ENCODE measurements at places on chromosomes 1 and 21.

DNA sequence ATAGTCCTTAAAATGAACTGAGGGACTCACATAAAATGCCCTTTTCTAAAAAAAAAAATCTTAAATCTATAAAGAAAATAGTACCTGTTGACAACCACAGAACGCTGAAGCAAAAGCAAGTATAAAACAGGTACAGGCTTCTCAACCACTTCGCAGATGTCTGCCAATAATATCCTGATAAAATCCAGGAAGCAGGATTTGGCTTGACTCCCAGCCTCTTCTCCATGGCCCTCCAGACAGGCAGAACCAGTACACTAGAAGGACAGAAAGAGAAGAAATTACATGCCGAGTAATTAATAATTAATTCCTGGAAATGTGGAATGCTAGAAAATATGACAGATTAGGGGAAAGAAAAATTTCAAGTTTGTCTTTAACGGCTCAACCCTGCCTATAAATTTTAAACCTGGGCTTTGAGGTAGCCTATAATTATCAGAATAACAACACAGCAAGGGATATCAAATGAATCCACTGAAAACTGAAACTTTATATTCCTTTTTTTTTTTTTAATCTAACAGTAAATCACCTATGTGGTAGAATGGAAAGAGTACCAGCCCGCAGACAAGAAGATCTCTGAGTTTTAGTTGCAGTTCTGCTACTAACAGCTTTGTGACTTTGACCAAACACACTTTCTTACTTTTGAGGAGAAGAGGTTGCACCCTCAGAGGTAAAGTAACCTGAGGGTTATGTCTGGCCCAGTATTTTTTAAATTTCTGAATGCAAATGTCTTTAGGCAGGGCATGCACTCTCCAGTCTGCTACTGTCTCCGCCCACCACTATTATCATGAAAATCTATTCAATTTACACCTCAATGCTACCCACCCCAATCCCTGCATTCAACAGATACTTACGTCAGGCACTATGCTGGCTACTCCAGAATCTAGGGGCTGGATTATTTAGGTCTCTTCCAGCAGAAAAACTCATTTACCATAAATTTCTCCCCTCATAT is 2.7 kb downstream of the KIAA0319L start:
- DNase-seq = no peak

DNA sequence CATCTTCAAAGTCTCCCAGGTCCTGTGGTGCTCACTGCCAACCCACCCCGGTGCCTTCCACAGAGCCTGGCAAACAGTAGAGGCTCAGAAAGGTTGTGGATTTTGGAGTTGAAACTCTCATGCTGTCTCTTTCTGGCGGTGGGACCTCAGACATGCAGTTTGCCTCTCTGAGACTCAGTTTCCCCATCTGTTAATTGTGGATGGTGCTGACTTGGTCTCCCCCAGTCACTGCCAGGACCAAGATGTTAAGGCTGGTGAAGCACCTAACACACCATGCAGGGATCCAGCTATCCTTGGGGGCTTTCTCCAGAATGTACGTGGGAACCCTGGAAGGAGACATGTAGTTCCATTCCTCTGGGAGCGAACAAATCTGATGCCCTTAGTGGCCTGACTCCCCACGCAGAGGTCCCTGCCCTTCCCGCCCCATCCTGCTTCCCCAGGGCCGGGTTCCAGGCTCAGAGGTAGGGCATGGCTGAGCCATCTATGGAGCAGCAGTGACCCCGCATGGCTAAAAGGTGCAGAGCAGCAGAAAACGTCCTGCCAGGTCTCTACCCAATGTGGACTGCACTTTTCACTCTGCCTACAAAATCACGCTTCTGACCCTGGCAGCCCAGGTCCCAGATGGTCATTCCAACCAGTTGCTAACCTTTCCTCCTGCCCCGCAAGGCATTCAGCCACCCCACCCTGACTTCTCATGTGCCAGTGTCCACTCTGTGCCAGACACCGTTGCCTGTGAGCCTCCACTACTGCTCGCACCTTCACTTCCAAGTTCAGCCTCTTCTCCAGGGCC is 9.2 kb upstream of the TTC22 start:
- DNase-seq = peak; percentile 68

DNA sequence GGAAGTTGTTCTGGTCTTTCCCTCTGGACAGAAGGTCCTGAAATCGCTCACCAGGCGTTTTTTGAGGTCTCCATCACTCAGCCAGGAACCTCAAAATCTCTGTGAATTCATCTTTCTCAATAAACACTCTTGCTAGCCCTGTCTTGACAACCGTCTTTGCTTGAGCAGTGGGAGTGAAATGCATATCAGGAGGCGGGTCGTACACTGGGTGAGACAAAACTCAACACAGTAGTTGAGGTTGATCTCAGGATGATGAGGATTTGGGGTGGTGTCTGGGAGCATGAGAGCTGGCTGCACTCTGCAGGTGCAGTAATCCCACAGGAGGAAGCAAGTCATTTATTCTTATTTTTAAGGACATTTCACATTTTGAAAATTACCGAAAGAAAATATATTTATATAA is 1.9 kb downstream of the GPR25 start:
- no peak for DNase-seq

GRCh38 chr1:168786476-168787330 is 57.7 kb upstream of the DPT start:
- DNase-seq = no peak

- no peak for DNase-seq
These were observed 292.5 kb downstream of the TTLL7 start for GRCh38 chr1:83706354-83706938.

DNA sequence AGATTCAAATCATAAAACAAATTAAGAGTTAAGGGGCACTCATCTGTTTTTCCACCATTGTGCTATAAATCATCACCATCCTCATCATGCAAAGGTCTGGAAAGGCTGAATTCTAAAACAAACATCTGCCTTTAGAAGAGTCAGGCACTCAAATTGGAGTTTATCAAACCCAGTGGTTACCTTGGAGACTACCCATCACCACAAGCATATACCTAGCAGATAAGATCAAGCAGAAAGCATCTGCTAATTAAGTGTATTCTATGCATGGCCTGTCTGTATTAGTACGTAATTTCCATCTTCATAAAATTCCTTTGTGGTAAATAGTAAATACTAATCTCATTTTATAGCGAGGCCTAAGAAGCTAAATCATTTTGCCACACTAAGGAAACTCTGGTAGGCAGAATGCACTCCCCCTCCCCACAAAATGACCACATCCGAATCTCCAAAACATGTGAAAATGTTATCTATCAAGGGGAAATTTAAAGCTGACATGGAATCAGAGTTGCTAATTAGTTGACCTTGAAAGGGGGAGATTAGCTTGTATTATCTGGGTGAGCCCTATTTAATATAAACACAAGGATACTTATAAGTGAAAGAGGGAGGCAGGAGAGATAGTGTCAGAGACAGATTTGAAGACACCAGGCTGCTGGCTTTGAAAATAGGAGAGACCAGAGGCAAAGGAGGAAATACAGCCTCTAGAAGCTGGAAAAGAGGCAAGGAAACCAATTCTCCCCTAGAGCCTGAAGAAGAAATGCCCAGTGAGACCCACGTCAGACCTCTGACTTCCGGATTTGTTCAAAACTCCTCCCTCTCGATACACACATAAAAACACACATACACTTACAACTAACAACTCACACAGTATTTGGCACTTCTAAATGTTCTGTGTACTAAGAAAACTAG is 23.2 kb downstream of the ARID4B start:
- DNase-seq = no peak

DNA sequence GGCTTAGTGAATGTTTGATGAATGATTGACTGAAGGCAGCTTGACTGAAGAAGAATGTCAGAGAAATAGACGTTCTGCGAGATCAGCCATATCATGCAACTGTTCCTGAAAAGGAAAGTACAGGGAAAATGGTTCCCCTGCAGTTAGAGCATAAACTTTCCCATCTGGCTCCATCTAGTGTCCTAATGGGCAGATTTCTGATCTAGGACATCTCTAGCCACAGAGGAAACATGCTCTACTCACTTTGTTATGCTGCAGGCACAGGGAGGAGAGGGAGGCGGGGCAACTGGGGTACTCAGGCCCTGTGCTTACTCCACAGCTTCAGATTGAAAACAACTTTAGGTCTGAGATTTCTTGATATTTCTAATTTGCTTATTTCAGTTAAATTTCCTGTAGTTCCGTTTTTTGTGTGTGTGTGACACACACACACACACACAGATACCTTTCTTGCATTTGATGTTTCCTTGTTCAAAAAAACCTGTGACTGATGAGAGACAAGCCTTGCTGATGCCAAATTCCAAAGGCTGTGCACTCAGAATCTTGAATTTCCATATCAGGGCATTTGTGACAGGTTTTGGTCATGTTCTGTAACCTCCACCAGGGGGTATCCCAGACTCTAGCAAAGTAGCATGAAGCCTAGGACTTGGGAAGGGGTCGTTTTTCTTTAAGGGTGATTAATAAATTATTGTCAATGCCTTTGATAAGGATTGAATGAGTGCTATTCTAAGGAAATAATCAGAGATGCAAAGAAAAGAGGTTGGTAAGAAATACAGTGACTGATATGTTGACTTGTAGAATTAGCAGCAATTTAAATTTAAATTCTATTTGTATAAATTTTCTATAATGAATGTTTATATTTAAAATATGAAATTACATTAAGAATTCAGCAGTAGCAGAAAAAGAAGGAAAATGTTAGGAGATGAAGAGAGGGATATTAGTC is 139.7 kb upstream of the BEND5 start:
- DNase-seq = no peak

DNA sequence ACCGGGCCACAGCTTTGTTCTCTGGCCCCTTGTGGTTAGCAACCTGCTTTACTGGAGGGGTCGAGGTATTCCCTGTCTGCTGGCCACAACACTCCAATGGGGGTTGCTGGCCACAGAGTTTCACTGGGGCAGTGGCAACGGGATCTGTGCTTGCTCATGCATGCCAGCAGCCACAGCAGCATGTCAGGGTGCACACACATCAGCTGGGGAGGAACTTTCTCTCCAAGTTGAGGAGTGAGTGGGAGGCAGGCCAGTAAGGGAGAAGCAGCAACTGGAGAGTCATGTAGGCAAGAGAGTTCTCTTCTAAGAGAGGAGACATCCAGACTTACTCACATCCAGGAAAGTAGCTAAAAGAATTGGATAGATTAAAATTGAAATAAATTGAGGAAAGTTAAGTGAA is 38.0 kb downstream of the SAMD13 start:
- no peak for DNase-seq

DNA sequence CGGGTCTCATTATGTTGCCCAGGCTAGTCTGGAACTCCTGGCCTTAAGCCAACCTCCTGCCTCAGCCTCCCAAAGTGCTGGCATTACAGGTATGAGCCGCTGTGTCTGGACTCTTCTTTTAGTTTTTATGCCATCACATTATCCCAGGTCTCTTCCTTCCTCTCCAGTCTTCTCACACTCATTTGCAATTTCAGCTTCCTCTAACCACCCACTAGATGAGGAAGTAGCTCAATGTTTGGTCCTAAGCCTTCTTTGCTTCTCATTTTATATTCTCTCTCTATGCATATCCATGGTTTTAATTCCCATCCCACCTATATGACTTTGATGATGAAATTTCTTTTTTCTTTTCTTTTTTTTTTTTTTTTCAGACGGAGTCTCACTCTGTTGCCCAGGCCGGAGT is 3.1 kb upstream of the ZBTB8A start:
- DNase-seq = peak; percentile 39

- no peak for DNase-seq
These were observed 14.9 kb downstream of the MAP3K7CL start for GRCh38 chr21:29145354-29145782.

GRCh38 chr1:200660719-200661118 is 9.0 kb downstream of the DDX59 start:
- no peak for DNase-seq

GRCh38 chr1:52119301-52120079 is 22.4 kb upstream of the ZFYVE9 start:
- no peak for DNase-seq

- DNase-seq = no peak
These were observed 23.4 kb upstream of the TSHB start for GRCh38 chr1:115006191-115006590.

GRCh38 chr1:235397733-235398132 is 30.5 kb downstream of the TBCE start:
- DNase-seq = no peak

Data from germinal center (tissue), 1 donor.